ENCODE measurements at places on chromosomes 5 and 9. TPM values are rescaled to one million over a fixed set of nuclear protein-coding genes. Genes with fewer than 3 reads are reported as not detected.

The DOCK8 gene
- under 0.01 TPM for total RNA-seq

The NOXA1 gene
- 0.88 TPM for total RNA-seq

The PTGDS gene
- 57.9 TPM for total RNA-seq

The AGXT2 gene
- total RNA-seq, result not detected

The NXNL2 gene
- total RNA-seq, result 7.4 TPM

The NR2F1 gene
- total RNA-seq, result 10.6 TPM

The LAMC3 gene
- not detected for total RNA-seq

The FOXD1 gene
- total RNA-seq, result 17.0 TPM

The MEIKIN gene
- total RNA-seq, result not detected

The IFNA17 gene
- total RNA-seq, result not detected

The C5orf52 gene
- total RNA-seq, result not detected

The ATG12 gene
- total RNA-seq, result 93.4 TPM

The PCDHA5 gene
- total RNA-seq, result under 0.01 TPM

The HTR1A gene
- not detected for total RNA-seq

The FSD1L gene
- 7.1 TPM for total RNA-seq

The SCGB3A2 gene
- total RNA-seq, result not detected

The EPB41L4B gene
- total RNA-seq, result 2.1 TPM

The BTNL8 gene
- not detected for total RNA-seq

The RORB gene
- total RNA-seq, result 0.36 TPM

The PCDHGA5 gene
- 2.7 TPM for total RNA-seq

The LCNL1 gene
- 4.4 TPM for total RNA-seq

The PCDHA1 gene
- not detected for total RNA-seq

The GABRG2 gene
- not detected for total RNA-seq

The CDC20B gene
- total RNA-seq, result not detected

The GNA14 gene
- total RNA-seq, result 0.72 TPM

The GABBR2 gene
- 0.88 TPM for total RNA-seq

The HRCT1 gene
- total RNA-seq, result 1.8 TPM

The NRARP gene
- under 0.01 TPM for total RNA-seq

The SCAI gene
- total RNA-seq, result 15.0 TPM

The C5orf22 gene
- total RNA-seq, result 21.8 TPM

The KCNIP1 gene
- not detected for total RNA-seq

The NIM1K gene
- total RNA-seq, result 0.88 TPM

The LARP1 gene
- total RNA-seq, result 115 TPM

The SLC2A6 gene
- 25.3 TPM for total RNA-seq

The OSMR gene
- 189 TPM for total RNA-seq

The KIAA1958 gene
- total RNA-seq, result 2.5 TPM

The TSPAN17 gene
- 26.1 TPM for total RNA-seq

The FGF1 gene
- total RNA-seq, result 2.9 TPM

The FSTL4 gene
- total RNA-seq, result not detected

The RNF183 gene
- total RNA-seq, result not detected

The TTC1 gene
- 43.9 TPM for total RNA-seq

The BARHL1 gene
- not detected for total RNA-seq

The GDF9 gene
- total RNA-seq, result 0.29 TPM

The RXFP3 gene
- not detected for total RNA-seq

The TPPP gene
- not detected for total RNA-seq

The FOXI1 gene
- total RNA-seq, result not detected

The C9orf72 gene
- total RNA-seq, result 8.8 TPM

The VLDLR gene
- total RNA-seq, result 10.1 TPM

The ENTREP1 gene
- total RNA-seq, result under 0.01 TPM

The APBA1 gene
- total RNA-seq, result 1.8 TPM

The PIP5KL1 gene
- 3.5 TPM for total RNA-seq

The PCDHA13 gene
- total RNA-seq, result under 0.01 TPM

The ZNF300 gene
- total RNA-seq, result 6.5 TPM

The TLR4 gene
- 46.7 TPM for total RNA-seq

The DMRT2 gene
- not detected for total RNA-seq

The DPP7 gene
- total RNA-seq, result 74.6 TPM

The FCN2 gene
- total RNA-seq, result not detected

Data from osteoblast (primary cell).